RPMI8226 (cell line): ENCODE measurements at places on chromosomes 7 and 10.

- DNase-seq: no peak
These were observed 36.5 kb downstream of the GRID1 start for GRCh38 chr10:86329896-86330680.

DNA sequence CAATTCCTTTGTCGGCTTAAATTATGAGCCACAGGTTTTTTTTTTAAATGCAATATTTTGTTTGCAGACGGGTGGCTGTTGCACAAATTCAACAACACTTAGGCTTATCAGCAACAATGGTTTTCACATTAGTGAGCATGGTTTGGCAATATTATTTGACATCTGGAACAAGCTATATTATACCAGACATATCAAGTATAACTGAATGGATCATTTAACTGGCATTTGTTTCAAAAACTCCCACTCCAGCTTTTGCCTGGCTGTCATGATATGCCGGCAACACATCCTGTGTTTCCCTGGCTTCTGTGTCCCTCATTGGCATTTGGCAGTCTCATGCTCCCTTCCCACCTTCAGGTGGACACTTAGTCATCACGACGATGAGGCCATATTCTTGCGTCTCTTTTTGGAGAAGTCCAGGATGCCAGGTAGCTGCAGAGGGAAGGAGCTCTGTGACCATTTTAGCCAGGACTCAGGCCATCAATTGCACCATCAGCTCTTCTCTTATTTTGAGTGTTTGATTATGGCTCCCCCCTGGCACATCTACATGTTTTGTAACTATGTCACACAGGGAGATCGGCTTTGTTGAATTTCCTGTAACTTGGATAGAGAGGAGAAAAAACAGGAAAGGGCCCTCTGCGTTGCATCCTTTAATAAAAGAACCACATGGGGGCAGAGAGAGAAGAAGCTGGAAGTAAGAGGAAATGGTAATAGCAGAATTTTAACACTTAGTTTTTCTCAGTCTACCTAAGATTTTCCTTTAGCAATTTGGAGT lies 413.9 kb downstream of the LRMDA start:
- DNase-seq: no peak

DNA sequence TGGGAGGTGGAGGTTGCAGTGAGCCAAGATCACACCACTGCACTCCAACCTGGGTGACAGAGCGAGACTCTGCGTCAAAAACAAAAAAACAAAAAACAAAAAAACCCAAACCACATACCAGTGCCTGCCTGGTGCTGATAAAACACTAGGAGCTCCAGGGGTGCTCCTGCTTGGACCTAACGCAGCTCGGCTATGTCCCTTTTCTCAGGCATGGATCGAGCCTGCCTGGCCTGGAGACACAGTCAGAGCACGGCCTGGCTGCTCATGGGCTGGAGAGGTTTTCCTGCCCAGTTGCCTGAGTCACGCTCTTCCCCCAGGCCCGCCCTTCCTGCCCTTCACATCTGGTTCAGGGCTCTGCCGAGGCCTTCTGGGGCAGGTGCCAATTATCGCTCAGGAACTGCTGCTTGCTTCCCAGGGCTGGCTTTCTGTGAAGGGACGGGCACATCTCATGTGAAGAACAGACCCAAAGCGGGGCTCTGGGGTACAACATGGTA lies 12.6 kb upstream of the NPFFR1 start:
- peak; percentile 87 for DNase-seq

DNA sequence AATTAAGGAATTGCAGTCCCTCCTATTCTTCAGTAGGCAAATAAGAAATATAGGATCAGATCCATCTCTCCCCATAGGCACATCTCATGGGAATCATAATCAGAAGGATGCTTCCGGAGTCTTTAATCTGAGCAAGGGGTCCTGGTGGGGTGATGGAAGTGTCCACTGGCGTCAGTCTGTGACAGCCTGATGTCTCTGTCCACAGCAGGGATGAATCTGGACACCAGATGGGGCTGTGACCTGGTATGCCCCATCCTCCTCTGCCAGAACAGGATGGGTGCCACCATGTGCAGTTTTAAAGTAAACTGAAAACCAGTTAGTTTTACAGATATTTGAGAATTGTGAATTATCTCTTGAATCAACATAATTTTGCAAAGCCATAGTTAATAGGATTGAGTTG lies 148.7 kb downstream of the C1GALT1 start:
- DNase-seq: no peak

DNA sequence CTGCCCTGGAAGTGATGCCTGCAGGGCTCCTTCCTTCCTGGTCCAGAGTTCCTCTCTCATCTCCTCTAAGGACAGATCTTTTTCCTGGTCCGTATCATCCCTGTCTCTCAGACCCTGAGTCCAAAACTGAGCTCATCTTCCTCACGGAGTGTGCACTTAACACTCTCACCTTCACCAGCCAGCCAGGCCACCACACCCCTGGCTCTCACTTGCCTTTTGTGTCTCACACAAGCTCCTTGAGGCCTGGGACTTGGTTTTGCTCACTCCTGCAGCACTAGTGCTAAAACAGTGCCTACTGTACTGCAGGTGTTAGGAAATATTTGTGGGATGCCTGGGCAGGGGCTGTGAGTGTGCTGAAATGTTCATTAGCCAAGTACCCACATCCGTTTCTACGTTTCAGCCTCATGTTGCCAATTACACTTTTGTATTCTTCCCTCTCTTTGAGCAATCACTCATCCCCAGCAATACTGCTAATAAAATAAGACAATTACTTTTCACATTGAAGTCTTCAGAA lies 21.4 kb upstream of the PARP12 start:
- DNase-seq: no peak

- peak; percentile 54 for DNase-seq
These were observed 6.8 kb upstream of the NAT16 start for GRCh38 chr7:101186844-101187428.

GRCh38 chr7:151454305-151454704 lies 14.4 kb upstream of the CRYGN start:
- no peak for DNase-seq

DNA sequence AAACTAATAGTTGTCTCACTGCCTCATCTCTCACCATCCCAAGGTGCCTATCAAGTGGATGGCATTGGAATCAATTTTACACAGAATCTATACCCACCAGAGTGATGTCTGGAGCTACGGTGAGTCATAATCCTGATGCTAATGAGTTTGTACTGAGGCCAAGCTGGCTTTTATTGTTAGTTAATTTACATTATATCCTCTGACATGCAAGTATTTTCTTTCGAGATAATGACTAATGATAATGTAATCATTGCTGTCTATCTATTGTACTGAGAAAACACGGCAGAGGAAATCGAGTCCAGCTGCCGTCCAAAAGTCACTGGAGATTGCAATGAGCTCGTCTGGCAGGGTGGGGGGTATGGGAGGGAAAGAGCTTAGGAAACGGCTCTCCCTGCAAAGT lies 172.4 kb upstream of the LANCL2 start:
- DNase-seq: no peak

- DNase-seq: no peak
These were observed 22.9 kb upstream of the NPS start for GRCh38 chr10:127526161-127526560.

DNA sequence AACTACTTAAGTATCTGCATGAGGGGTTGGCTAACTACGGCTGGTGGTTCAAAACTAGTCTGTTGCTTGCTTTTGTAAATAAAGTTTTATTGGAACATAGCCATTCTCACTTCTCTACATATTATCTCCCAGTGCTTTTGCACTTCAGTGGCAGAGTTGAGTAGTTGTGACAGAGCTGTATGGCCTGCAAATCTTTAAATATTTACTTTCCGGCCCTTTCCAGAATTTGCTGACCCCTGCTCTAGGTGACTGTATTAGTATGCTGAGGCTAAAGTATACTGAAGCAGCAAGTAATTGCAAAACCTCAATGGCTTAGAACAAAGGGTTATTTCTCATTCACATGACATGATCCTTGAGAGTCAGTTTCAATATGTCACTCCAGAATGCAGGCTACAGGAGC lies 78.3 kb downstream of the OTUD1 start:
- no peak for DNase-seq

DNA sequence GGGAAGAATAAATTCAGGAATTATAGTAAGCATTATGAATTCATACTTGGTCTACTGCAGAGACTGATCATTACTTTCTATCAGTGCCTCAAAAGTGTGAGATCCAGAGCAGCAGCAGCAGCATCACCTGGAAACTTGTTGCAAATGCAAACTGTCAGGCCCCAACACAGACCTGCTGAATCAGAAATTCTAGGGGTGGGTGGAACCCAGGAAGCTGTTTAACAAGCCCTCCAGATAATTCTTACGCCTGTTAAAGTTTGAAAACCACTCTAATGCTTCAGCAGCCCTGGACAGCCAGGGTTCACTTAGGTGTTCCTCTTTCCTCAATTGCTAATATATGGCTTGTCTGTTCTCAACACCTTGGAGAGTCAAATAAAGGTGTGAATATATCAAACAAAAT lies 19.5 kb downstream of the CACUL1 start:
- peak; percentile 12 for DNase-seq

GRCh38 chr7:66036788-66037187 lies 38.8 kb upstream of the ASL start:
- no peak for DNase-seq

- DNase-seq: no peak
These were observed 41.7 kb downstream of the HTRA1 start for GRCh38 chr10:122503012-122503411.

DNA sequence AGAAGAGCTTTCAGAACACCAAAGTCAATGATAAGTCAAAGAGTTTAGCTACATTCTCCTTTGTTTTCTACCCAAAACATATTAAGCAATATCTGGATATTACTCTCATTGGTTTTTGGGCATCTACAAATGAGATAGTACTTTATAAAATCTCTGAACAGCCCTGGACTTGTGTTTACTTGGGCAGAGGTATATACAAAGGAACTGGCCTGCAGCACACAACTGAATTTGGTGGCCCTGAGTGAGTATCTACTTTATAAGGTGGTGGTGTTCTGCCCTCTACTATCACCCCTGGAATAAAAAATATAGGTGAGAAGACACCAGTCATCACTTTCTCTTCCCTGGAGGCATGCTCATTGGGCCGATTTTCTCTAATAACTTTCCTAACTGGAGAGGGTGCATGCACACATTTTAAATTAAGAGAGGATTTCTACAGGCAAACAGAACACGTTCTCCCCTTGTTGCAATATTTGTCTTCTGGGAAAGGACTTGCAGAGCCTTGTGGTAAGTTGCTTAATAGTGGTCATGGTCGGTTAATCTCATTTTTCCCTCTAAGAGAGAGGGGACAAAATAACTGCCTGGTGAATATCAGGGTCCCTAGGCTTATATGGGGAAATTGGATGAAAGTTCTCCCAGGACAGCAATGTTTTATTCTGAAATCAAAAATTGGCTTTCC lies 41.1 kb downstream of the OTUD1 start:
- no peak for DNase-seq

DNA sequence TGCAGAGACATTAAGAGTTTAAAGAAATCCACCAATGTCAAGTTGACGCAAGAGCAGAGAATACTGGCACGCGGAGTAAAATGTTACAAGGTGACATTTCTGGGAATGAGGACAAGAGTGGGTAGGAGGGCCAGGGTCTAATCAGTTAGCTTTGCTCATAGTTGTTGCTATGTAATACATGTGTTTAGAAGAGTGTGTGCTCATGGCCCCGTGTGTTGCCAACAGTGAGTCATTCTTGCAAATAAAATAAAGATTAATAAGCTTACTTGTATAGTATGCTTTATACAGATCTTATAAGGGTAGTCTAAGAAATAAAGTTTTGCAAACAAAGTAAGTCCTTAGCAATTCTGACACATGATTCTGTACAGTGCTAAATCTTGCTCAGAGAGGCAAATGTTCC lies 64.5 kb downstream of the DNMBP start:
- DNase-seq: no peak

DNA sequence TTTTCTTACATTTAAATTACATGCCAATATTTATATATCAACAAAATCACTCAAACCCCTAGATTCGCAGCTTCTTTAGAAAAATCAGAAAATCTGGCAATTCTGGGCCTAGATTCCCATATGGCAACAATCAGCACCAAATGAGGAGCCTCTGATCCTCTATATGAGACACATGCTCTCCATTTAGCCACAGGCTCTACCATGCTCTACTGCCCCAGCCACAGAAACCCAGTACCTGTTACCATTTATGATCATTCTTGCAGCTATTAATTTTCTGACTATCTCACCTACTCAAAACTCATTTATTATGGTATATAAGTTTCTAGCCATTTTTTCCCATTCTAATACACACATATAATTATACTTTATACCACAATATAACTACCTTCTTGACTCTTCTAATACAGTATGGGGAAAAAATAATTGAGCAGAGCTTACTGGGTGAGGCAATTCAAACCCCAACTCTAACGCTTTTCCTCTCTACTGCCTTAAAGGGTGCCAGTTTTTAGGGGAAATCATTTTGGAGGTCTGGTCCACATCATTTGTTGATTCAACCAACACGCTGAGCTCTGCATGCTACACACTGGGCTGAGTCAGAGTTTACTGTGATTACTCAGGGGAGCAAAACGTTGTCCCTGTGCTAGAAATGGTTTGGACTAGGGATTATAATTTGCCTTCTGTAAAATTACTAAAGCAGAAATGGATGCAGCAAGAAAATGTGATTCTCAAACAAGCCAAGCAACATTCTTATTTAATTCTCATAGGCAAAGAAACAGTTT lies 11.6 kb downstream of the PDLIM1 start:
- DNase-seq: no peak

- no peak for DNase-seq
These were observed 81.2 kb downstream of the ZNRF2 start for GRCh38 chr7:30365621-30366020.

GRCh38 chr7:2969398-2970306 lies 74.0 kb downstream of the CARD11 start:
- DNase-seq: no peak

- no peak for DNase-seq
These were observed 26.6 kb downstream of the AMZ1 start for GRCh38 chr7:2714636-2715035.

DNA sequence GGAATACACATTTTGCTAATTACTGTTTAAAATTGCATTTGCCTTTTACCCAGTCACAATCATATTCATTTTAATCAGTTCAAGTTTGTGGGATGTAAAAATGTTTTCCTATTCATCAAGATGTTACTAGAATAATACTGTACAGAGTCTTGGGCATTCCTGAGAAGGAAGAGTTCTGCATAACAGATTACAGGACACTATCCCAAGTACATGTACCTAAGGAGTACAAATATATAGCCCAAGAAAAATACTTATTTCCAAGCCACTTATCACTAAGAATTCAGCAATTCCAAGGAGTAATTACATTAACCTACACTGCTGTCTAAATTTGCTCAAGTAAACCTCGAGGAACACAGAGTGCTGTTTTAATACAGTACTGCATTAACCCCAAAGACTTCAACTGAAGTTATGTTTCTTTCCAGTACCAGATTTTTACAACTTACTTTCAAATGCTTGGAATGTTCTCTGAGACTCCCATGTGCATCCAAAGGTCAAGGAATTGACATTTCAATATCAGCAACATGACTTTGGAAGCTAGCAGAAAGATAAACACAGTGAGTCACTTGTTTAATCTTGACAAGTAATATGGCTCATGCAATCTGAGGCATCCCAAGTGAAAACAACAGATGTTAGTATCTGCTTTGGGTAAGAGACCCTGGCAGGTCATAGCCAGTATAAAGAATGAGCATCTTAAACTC lies 125.4 kb upstream of the BET1 start:
- DNase-seq: no peak

- DNase-seq: no peak
These were observed 270.5 kb downstream of the CCDC3 start for GRCh38 chr10:12730809-12731519.
